ENCODE measurements at places on chromosomes 4 and X.

DNA sequence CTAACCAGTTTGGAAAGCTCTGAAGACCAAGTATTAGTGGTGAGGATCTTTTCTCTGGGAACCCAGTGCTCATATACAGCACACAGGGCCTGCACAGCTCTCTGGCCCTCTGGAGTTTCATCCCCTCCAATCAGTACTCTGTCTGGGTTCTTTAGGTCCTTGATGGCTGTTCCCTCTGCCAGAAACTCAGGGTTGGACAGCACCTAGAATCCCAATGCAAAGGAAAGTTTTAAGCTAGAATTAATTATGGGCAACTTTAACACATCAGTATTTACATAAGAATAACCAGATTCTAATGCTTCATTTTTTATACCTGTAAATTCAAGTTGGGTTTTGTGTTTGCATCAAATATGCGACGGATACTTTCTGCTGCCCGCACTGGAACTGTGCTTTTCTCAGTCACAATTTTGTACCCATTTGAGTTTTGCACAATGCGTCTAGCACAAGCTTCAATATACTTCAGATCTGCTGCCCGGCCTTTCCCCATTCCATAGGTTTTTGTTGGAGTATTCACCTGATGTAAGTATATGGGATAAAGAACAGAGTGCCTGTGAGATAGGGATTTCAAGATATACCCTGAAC is 16.8 kb downstream of the UGDH start:
- no peak overlapping the region for H3K4me3 ChIP-seq
- H3K36me3 ChIP-seq = peaks cover 39% of the 10 kb centered on the region
- no peak for DNase-seq
- H3K27ac ChIP-seq = no peak overlapping the region
- no peaks in the 10 kb centered on the region for H3K27me3 ChIP-seq

DNA sequence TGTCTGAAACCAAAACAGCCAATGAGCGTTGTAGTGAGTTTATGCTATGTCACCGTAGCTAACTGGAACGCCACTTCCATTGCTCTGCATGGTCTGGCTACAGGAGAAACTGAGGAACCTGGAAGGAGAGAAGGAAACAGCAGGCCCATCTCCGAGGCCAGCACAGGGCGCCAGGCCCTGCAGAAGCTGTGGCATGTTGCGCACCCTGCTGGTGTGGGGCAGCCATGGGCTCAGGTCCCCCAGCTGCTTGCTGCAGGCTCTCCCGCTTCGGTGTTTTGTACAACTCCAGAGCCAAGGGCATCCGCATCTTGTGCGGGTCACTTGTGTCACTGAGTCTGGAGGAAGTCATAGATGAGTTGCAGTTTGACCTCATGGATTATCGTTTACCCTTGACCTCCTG is 89.2 kb downstream of the AFAP1 start:
- DNase-seq = no peak
- no peaks in the 10 kb centered on the region for H3K27me3 ChIP-seq
- no peak overlapping the region for H3K27ac ChIP-seq

GRCh38 chr4:38133711-38134480 is 173.7 kb downstream of the PTTG2 start:
- no peak overlapping the region for H3K4me3 ChIP-seq
- H3K27ac ChIP-seq = no peak overlapping the region
- DNase-seq = no peak
- H3K36me3 ChIP-seq = peaks cover 43% of the 10 kb centered on the region
- H3K4me1 ChIP-seq = peaks cover 23% of the 10 kb centered on the region

GRCh38 chr4:91258326-91258725 is 1045.4 kb upstream of the GRID2 start:
- H3K36me3 ChIP-seq = no peaks in the 10 kb centered on the region
- no peaks in the 10 kb centered on the region for H3K27me3 ChIP-seq
- DNase-seq = no peak

DNA sequence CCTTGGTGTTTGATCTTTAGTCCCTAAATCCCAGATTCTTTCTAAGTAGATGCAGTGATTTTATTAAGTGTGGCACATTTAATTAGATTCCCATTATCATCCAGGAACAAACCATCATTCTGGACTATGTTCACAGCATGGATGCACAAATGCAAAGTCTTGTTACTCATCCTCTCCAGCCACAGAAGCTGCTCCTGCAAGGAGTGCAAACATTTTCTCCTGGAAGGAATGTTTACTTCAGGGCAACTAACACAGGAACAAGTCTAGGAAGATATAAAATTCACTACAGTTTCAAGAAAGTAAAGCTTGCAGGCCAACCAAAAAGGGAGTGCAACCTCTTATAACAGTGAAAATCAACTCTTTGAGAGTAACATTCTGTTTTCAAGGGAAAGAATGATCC is 106.0 kb downstream of the IQCM start:
- H3K27me3 ChIP-seq = no peaks in the 10 kb centered on the region
- no peak overlapping the region for H3K27ac ChIP-seq
- no peaks in the 10 kb centered on the region for H3K36me3 ChIP-seq
- peaks cover 7% of the 10 kb centered on the region for H3K4me1 ChIP-seq

DNA sequence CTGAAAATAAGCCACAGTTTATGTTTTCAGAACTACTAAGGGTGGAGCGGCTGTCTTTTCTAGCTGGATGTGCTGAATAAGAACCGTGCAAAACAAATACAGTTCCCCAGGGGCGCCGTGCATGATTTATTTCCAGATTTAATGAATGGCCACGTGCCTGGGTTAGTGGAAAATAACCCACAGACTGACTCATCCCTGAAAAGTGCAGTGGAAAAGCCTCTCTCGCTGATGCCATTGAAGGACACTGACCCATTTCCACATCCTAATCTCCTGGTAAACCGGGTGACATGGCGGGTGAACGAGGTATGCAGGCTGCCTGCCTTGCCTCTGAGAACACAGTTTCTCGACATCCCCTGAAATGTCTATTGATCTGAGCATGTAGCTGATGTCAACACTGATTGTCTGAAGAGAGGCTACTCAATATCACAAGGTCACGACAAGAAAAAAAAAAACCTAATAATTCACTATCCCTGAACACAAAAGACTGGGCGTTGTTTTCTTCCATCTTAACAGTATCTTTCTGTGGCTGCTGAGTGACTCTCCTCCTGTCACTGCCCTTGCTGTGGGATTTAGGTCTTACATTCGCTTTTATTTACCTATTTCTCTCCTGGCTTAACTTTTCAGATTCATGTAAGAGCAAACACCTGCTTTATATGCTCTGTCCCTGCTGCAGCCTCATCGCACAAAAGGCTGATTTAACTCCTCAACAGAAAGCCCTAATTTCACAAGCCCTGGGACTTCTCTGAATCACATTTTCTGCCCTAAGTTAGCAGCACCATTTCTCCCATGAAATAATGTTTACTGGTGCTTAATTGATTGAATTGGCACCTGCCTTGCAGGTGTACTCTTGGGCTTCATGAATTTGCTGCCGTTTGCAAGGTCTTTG is 76.9 kb upstream of the SCOC start:
- H3K27me3 ChIP-seq = no peaks in the 10 kb centered on the region
- H3K27ac ChIP-seq = no peak overlapping the region
- no peaks in the 10 kb centered on the region for H3K36me3 ChIP-seq
- H3K4me3 ChIP-seq = peak overlapping the region; percentile 18
- peak; percentile 30 for DNase-seq

DNA sequence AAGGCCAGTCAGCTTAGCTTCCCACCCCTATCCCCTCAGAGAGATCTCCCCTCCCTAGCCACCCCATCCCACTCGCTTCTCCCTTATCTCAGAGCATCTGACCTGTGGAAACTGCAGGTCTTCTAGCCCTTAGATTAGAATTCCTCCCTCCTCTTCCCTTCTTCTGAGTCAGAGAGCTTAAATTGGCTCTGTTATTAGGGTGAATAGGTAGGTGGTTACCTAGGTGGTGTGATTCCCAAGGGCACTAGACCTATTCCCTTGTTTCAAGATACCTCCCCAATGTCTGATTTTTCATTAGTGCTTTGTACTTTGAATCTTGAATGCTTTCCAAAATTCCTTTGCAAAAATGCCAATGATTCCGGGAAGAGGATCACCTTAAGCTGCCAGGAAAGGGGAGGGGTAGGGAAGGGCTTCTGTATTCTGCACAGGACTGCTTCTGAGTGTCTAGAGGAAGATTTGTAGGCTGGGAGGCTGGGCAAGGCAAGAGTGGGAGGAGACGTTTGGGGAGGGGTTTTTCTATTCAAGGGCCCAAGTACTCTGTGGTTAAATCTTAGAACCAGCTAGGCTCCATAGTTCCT is 24.5 kb upstream of the MSN start:
- H3K27me3 ChIP-seq = no peaks in the 10 kb centered on the region
- no peak overlapping the region for H3K4me3 ChIP-seq
- peaks cover 24% of the 10 kb centered on the region for H3K4me1 ChIP-seq
- peak overlapping the region; percentile 87 for H3K27ac ChIP-seq
- no peak for DNase-seq

DNA sequence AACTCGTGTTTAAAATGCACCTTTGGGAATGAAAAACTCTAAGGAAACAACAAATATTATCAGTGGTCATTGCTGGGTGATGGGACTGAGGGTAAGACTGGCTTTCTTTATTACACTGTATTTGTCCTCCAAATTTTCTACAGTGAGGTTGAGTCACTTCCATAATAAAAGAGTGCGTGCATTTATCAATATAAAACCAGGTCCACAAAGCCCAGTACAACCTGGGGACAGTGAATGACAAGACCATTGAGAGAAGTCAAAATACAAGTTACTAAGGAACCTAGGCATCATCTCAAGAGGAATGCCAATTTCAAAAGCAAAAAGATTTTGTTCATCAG is 76.4 kb downstream of the MAGED4 start:
- H3K4me1 ChIP-seq = no peaks in the 10 kb centered on the region
- no peak overlapping the region for H3K27ac ChIP-seq
- no peak for DNase-seq
- H3K4me3 ChIP-seq = peak overlapping the region; percentile 79

- H3K27me3 ChIP-seq = no peaks in the 10 kb centered on the region
- no peak overlapping the region for H3K27ac ChIP-seq
- no peaks in the 10 kb centered on the region for H3K4me1 ChIP-seq
- peaks cover 5% of the 10 kb centered on the region for H3K36me3 ChIP-seq
Measured at GRCh38 chr4:153243468-153243867, 39.2 kb downstream of the TRIM2 start.

- H3K36me3 ChIP-seq = no peaks in the 10 kb centered on the region
- H3K4me1 ChIP-seq = no peaks in the 10 kb centered on the region
- no peak overlapping the region for H3K27ac ChIP-seq
- no peaks in the 10 kb centered on the region for H3K27me3 ChIP-seq
Measured at GRCh38 chr4:161929956-161930355, 233.8 kb downstream of the FSTL5 start.

DNA sequence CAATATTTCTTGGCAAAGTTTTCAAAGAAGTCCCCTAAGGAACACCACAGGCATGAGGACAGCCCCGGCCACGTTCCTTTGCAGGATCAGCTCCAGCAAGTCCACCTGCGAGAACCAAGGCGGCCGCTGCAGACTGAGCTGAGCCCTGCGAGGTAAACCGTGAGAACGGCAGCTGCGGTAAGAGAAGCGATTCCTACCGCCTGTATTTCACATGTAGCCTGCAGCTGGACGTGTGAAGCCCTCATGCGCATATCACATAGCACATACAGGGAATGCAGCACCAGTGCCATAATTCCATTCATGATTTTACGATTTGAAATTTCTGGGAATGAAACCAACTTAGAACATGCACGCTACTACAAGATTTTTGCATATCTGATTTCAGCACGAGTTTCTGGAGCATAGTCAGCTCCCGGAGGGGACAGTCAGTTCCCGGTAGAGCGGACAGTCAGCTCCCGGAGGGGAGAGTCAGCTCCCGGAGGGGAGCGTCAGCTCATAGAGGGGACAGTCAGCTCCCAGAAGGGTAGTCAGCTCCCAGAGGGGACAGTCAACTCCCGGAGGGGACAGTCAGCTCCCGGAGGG is 41.7 kb downstream of the FGFRL1 start:
- H3K4me3 ChIP-seq = peak overlapping the region; percentile 39
- H3K27ac ChIP-seq = no peak overlapping the region
- no peaks in the 10 kb centered on the region for H3K36me3 ChIP-seq
- peaks cover 17% of the 10 kb centered on the region for H3K4me1 ChIP-seq

DNA sequence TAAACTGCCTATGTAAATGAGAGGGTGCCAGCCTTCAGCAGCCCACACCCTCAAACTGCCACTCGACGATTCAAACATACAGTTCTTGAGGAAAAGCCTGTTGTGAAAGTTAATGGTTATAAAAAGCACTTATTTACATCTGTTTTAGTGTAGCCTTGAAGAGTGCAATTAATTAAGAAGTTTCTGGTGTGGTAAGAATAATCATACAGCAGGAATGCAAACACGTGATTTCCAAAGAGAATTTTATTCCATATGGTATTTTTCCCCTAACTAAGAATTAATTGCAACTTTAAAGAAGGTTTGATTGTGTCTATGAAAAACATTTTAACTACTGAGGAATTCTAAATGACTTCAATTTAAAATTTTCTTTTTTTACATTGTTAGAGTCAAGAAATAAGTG is 176.3 kb upstream of the PITX2 start:
- H3K36me3 ChIP-seq = no peaks in the 10 kb centered on the region
- H3K27me3 ChIP-seq = no peaks in the 10 kb centered on the region
- H3K4me3 ChIP-seq = no peak overlapping the region
- DNase-seq = no peak
- no peak overlapping the region for H3K27ac ChIP-seq

DNA sequence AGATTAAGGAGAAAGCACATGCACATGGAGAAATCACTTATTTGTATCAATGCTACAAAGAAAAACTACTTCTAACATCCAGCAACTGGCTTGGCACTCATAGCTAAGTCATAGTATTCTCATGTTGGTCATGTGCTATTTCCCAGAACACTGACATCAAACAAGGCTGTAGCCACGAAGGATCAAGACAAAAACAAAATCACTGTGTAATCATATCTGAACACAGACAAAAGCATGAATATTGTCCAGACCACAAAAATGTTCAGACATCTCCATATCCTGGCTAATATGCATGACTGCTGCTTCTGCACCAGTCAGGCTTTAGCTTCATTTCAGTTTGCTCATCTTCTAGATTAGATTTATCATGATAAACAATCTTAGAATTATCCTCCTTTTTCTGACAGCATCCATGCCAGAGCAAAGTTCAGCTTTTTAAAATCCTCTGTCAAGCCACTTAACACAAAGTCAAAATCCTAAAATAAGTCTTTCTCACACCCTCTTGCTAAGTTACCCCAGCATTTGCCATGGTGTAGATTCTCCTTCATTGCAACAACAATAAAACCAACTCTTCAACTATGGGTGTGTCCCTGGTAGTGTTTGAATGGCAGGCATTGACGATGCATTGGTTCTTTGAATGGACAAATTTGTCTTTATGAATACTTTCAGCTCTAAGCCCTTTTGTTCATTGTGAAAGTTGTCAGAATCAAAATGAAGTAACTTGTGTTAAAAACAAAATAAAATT is 39.1 kb upstream of the NPFFR2 start:
- H3K36me3 ChIP-seq = no peaks in the 10 kb centered on the region
- no peak overlapping the region for H3K27ac ChIP-seq
- no peak for DNase-seq
- H3K4me1 ChIP-seq = no peaks in the 10 kb centered on the region
- no peak overlapping the region for H3K4me3 ChIP-seq
